Upper lobe of right lung (tissue), 1 donor: ENCODE measurements at places on chromosomes 11 and 22. TPM values are rescaled to one million over a fixed set of nuclear protein-coding genes. Genes with fewer than 3 reads are reported as not detected.

Gene MMP12
- total RNA-seq = 0.75 TPM

GRCh38 chr22:38831166-38831945, 12.5 kb downstream of the NPTXR start:
- H3K27ac ChIP-seq = no peak overlapping the region
- H3K27me3 ChIP-seq = no peaks in the 10 kb centered on the region
- H3K36me3 ChIP-seq = no peaks in the 10 kb centered on the region
- peak; percentile 64 for DNase-seq

- no peaks in the 10 kb centered on the region for H3K36me3 ChIP-seq
- no peaks in the 10 kb centered on the region for H3K27me3 ChIP-seq
- H3K4me3 ChIP-seq = no peak overlapping the region
Measured at GRCh38 chr11:133207995-133208394, 324.3 kb downstream of the OPCML start.

Gene CRYBB3
- 0.72 TPM for total RNA-seq

Gene CCDC73
- not detected for total RNA-seq

Gene MIF
- 236 TPM for total RNA-seq

Gene SLC1A2
- total RNA-seq = 2.5 TPM

DNA sequence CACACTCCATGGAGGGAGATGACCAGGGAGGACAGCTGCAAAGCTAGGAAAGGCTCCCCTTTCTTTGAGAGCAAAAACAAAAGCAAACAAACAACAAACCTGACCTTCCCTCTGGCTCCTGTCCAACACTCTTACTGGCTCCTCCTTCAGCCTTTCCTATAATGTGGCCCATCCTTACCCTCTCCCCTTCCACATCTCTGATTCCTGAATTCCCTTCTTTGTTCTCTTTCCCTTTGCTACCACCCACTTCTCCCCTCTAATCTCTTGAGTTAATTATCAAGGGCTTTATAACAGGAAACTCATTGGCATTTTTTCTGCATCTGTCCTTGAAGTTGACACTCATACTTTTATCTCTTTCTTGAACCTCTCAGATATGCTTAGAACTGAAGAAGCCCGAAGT, 56.3 kb downstream of the ZNF280B start:
- peaks cover 6% of the 10 kb centered on the region for H3K27me3 ChIP-seq
- no peaks in the 10 kb centered on the region for H3K4me1 ChIP-seq
- no peaks in the 10 kb centered on the region for H3K36me3 ChIP-seq

Gene GLB1L2
- total RNA-seq = 4.9 TPM

- no peak for DNase-seq
- no peak overlapping the region for H3K27ac ChIP-seq
- no peaks in the 10 kb centered on the region for H3K36me3 ChIP-seq
- H3K4me3 ChIP-seq = no peak overlapping the region
- no peaks in the 10 kb centered on the region for H3K4me1 ChIP-seq
Measured at GRCh38 chr11:5339771-5340322, 3.5 kb downstream of the OR51B5 start.

Gene SERHL2
- 1.2 TPM for total RNA-seq

DNA sequence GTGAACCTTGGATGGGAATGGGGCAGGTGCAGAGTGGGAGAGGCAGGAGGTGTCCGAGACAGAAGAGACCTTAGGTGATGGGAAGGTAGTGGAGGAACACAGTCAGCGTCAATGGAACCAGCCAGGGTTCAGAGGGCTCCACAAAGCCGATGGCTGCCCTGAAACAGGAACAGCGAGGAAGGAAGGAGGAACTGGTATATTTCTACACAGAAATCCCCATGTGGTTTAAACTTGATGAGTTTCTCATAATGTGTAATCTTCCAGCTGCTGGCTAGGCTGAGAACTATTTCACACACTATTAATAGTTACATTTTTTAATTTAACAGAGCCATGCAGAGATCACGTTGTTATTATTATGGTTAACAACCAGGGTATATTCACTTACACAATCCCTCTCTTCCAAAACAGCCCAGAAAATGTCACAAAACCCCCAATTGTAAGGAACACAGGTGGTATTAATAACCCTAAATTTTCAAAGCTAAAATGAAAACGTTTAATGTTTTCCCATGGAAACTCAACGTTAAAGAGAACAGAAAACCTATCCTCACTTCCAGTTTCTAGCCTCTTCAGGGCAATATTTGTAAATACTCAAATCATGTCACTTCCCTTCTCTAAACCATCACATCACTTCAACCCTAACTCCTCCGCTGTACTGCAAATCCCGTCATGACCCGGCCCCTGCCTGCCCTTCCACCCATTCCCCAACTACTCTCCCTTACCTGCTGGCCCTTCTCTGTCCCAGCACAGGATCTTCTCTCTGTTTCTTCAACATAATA, 74.5 kb upstream of the ARFGAP3 start:
- H3K4me1 ChIP-seq = peaks cover 82% of the 10 kb centered on the region
- H3K27ac ChIP-seq = peak overlapping the region; percentile 91
- no peaks in the 10 kb centered on the region for H3K27me3 ChIP-seq
- H3K4me3 ChIP-seq = no peak overlapping the region
- no peaks in the 10 kb centered on the region for H3K36me3 ChIP-seq
- peak; percentile 63 for DNase-seq

Gene OR9G4
- total RNA-seq = not detected

DNA sequence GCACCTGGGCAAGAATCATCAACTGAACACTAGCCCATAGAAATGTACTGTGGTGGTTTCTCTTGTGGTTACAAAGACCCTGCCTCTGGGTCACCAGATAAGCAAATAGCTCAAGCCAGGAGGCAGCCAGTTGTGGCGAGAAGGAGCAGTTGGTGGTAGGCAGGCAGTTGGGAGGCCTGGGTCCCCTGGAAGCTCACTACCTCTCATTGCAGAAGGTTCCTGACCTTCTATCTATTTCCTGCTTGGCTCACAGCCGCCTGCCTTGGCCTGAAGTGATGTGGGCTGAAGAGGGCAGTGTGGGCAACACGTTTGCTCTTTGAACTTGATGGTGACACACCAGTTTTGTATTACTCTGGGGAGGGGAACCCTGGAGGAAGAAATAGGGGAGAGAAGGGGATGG, 34.7 kb downstream of the NECTIN1 start:
- H3K4me3 ChIP-seq = no peak overlapping the region
- no peak overlapping the region for H3K27ac ChIP-seq
- H3K36me3 ChIP-seq = no peaks in the 10 kb centered on the region
- no peak for DNase-seq
- H3K27me3 ChIP-seq = no peaks in the 10 kb centered on the region

GRCh38 chr11:133107763-133108162, 424.5 kb downstream of the OPCML start:
- no peak overlapping the region for H3K27ac ChIP-seq
- H3K4me3 ChIP-seq = no peak overlapping the region
- no peak for DNase-seq
- H3K4me1 ChIP-seq = no peaks in the 10 kb centered on the region

DNA sequence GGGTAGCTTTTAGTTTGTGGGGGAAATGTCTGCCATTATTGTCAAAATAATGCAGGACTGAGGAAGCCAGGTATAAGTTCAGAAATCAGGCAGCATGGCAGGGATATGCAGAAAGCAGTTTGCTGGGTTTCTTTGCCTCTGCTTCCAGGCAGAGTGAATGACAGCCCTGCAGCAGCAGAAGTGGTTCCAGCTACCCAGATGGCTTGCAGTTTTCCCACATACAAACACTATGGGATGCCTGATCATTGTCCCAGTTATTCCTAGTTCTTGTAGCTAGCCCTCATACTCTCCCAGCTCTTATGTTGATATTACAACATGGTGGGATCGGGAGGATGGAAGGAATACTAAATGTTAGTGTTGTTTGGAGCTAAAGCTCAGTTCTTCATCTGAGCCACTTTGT, 2.8 kb upstream of the DIXDC1 start:
- no peak overlapping the region for H3K4me3 ChIP-seq
- DNase-seq = no peak
- no peaks in the 10 kb centered on the region for H3K36me3 ChIP-seq
- H3K4me1 ChIP-seq = peaks cover 34% of the 10 kb centered on the region
- H3K27me3 ChIP-seq = no peaks in the 10 kb centered on the region
- H3K27ac ChIP-seq = no peak overlapping the region

- H3K4me3 ChIP-seq = no peak overlapping the region
- peak overlapping the region; percentile 30 for H3K27ac ChIP-seq
- H3K4me1 ChIP-seq = peaks cover 15% of the 10 kb centered on the region
- peaks cover 67% of the 10 kb centered on the region for H3K36me3 ChIP-seq
- no peak for DNase-seq
Measured at GRCh38 chr22:24541681-24542515, 13.0 kb downstream of the GUCD1 start.
